Endodermal cell (in vitro differentiated cells): ENCODE measurements at places on chromosomes 2 and 18.

- peak; percentile 63 for DNase-seq
Measured at GRCh38 chr2:10048501-10049171, 5.3 kb downstream of the KLF11 start.

DNA sequence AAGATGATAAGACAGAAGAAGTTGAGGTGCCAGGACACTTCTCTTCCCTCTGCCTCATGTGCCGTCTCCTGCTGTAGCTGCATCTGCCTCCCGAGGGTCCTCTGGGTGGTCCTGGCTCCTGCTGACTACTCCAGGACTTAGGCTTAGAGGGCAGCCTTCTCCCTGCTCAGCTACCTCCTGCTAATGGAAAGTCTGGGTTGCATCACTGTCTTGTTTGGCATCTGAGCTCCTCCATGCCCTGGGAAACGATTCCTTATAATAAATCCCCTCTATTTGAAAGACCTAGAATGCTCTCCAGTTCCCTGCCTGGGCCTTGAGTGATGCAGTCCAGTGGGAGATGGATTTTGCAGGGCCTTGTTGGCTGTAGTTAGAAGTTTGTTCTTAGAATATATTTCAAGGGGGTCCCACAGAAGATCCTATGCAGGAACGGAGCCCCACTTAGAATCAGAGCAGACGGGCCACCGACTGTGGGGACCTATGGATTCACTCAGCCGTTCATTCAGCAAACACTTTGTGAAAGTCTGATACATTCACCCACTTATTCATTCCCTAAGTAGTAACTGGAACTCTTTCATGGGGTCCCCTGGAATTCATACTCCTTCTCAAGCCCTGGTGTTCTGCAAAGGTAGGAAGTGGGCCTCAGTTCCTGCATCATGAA, 269.8 kb upstream of the HDAC4 start:
- no peak for DNase-seq

GRCh38 chr2:161371869-161372268, 44.2 kb upstream of the TBR1 start:
- peak; percentile 58 for DNase-seq

DNA sequence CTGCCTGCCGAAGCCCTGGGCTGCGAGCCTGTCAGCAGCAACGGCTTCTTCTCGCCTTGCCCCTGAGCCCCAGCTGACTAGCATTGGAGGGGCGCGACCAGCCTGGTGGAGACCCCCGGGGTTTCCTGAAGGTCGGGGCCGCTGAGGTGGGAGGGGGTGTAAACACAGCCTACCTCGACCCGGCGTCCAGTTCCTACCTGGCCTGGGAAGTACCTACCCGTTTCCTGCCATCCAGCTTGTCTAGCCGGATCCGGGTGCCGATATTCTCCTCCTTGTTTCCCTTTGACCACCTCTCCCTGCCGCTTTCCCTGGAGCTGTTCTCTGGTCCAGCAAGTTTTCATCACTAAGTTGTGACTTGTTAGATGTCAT, 511 bp downstream of the MOB4 start:
- no peak for DNase-seq

DNA sequence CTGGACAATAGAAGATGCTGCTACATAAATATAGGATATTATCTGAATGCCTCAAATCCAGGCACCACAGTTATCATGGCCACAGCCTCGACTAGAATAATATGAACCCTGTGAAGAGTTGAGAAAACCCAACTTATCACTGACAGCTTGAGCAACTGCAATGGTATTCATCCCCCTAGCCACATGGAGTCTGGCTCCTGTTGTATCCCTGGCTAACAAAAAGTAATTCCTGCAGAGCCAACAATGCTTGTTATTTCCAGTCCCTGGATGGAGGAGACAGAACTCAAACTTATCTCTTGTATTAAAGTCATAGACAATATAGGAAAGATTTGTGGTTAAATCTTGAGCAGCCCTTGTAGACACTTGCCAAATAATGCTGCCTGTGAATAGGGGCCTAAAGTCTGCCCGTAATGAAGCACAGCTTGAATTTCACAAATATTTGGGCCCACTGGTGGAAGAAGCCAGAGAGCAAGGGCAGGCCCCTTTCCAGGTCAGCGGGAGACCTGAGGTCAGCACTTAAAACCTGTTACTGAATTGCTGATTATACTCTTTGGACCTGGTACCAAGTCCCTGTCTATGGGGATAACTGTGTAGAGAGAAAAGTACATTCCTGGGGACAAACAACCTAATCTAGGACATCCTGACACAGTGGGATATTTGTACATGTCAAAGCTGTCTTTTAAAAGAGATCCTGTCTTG, 28.4 kb upstream of the SUCLG1 start:
- DNase-seq = no peak
